B cell (primary cell): ENCODE measurements at places on chromosomes 6 and 20.

GRCh38 chr20:44154521-44155001 lies 32.4 kb downstream of the JPH2 start:
- no peak for DNase-seq

GRCh38 chr6:33050014-33050810 lies 23.2 kb downstream of the HLA-DPA1 start:
- peak; percentile 18 for DNase-seq

DNA sequence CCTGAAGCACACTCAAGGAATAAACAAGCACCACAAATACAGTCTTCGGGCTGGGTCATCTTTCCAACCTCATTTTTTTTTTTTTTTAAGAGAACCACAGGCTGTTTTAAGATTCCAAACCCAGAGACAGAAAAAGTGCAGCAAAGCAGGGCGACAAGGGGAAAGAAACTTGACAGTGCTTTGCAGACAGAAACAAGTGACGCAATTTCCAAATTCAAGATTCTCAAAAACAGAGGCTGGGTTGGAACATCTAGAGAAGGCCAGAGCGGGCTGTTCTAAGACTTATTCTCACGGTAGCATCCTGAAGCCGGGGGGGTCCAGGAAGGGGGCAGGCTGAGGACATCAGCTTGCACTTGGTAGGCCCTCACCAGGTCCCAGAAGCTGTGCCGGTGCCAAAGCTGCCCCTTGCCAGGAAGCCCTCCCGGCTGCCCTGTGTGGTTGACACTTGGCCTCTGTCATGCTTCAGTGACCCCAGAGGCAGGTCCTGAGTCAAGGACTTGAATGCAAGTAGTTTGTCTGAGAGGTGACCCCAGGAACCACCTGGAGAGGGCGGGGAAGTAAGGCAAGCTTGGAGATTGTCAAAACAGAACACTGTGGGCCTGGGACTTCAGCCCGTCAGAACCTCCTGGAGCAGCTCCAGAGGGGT lies 50.5 kb downstream of the BMP7 start:
- no peak for DNase-seq

DNA sequence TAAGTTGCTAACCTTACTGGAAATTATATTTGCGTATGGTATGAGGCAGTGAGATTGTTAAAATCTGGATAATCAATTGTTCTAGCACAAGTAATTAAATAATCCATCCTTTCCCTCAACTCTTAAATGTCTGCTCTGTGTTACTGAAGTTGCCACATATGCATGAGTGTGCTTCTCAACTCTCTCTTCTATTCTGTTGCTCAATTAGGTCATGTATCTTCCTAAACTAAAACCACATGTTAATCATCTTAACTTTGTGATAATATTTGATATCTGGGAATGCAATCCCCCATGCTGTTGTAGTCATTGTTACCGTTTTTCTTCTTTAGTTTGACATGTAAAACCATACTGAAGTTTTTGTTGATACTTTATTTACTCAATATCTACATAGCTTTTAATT lies 63.5 kb upstream of the STMND1 start:
- no peak for DNase-seq

GRCh38 chr20:22446613-22447446 lies 137.5 kb downstream of the FOXA2 start:
- DNase-seq = no peak

- DNase-seq = no peak
Measured at GRCh38 chr6:106858653-106859092, 115.9 kb downstream of the CD24 start.

- DNase-seq = no peak
Measured at GRCh38 chr6:139699335-139699734, 324.9 kb upstream of the CITED2 start.

DNA sequence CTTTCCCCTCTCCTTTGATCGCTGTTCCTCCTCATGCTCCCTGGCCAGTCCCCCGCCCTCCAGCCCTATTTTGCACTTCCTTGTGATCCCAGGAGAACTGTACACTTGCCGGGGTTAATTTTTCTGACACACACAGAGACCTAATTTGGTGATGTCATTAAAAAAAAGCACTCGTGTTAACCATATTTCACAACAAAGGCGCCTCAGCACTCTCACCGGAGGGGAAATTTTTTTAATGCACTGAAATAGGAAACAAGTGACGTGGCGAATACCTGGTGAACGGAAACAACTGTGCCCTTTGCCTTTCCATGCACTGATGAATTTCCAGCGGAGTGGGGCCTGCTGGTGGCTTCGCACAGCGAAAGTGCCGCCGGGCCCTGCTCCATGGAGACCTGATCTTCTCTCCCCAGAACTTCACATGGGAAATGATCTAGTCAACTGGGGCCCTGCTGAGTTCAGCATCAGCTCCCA lies 53.9 kb upstream of the TAGAP start:
- peak; percentile 93 for DNase-seq

DNA sequence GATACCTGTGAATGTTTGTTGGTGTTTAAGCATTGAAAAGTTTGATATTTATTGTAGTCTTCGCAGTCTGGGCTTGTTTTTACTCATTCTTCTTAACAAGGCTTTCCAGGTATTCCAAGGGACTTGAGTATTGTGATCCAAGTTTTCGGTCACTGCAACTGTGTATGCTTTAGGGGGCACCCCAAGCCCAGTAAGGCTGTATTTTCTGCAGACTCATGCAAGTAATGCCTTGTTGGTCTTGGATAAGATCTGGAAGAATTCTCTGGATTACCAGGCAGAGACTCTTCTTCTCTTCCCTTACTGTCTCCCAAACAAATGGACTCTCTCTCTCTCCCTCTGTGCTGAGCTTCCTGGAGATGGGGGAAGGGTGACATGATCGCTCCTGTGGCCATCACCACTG lies 82.1 kb downstream of the RFPL4B start:
- DNase-seq = no peak

DNA sequence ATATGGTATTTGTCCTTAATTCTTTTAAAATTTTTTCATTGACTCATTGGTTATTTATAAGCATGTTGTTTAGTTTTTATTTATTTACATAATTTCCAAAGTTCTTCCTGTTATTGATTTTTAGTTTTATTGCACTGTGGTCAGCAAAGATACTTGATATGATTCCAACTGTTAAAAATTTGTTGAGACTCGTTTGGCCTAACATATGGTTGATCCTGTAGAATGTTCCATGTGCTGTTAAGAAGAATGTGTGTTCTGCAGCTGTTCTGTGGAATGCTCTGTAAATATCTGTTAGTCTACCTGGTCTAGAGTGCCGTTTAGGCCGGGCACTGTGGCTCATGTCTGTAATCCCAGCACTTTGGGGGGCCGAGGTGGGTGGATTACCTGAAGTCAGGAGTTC lies 197.7 kb downstream of the CD109 start:
- no peak for DNase-seq

DNA sequence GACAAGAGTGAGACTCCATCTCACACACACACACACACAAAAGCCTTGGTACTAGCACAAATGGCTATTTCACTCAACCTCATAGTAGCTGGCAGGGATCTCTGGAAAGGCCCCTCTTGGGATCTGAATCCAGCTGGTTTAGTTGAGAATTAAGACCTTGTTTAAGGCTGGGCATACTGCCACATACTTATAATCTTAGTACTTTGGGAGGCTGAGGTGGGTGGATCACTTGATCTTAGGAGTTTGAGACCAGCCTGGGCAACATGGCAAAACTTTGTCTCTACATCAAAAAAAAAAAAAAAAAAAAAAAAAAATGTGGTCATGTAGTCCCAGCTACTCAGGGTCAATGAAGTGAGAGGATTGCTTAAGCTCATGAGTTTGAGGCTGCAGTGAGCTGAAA lies 628.3 kb downstream of the MMUT start:
- no peak for DNase-seq

- no peak for DNase-seq
Measured at GRCh38 chr6:54958446-54958845, 111.9 kb downstream of the FAM83B start.

DNA sequence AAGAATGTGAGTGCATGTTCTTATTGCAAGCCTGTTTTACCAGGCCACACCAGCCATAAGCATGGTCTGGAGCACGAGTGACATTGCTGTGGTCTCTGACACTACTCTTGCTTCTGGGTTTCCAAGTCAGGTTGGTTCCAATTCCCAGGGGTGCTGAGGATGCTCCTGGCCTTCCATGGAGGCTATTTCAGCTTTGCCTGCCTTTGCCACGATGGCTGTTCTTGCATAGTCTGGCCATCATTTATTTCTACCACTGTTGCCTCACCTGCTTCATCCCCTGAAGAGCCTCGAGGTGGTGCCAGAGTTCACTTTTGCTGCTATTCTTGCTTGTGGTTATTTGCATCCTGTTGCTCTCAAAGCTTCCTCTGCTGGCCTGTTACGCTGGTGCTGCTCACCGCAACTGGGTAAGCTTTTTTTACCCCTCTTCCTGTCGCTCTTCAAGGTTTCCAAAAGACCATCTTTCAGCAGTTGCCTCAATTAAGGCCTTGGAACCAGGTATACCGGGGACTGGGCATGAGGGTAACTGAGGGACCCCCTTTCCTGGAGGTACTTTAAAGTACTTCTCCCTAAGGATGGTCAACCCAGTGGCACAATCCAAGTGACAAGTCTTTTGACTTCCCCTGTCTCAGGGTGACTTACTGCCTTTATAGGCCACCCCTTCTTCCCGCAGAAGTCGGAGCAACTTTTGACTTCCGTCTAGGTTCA lies 64.5 kb downstream of the AKAP7 start:
- DNase-seq = peak; percentile 88

- no peak for DNase-seq
Measured at GRCh38 chr6:160226118-160226591, 32.5 kb downstream of the SLC22A2 start.

DNA sequence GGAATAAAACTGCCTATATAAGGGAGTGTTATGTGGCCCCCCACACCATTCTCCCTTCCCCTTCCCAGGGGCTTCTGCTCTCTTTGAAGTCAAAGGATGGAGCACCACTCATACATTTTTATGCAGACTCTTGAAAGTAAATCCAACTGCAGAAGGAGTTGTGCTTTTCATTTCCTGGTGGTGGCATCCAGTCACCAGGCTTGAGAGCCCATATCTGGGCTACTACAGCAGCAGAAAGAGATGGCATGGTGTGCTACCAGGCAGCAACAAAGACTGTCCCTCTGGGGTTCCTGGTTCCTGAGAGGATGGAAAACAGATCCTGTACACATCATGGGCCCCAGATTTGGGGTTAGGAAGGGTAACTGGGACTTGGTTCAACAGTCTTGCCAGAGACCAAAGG lies 226.4 kb downstream of the CLIC5 start:
- no peak for DNase-seq

GRCh38 chr6:33566182-33567084 lies 13.6 kb downstream of the BAK1 start:
- no peak for DNase-seq

GRCh38 chr20:3563133-3563532 lies 92.3 kb downstream of the ATRN start:
- no peak for DNase-seq
